ENCODE measurements at places on chromosomes 16 and 17.

GRCh38 chr17:28958820-28959455, 7.6 kb upstream of the PHF12 start:
- no peak for DNase-seq

GRCh38 chr17:61338874-61339478, 60.7 kb upstream of the TBX2 start:
- no peak for DNase-seq

DNA sequence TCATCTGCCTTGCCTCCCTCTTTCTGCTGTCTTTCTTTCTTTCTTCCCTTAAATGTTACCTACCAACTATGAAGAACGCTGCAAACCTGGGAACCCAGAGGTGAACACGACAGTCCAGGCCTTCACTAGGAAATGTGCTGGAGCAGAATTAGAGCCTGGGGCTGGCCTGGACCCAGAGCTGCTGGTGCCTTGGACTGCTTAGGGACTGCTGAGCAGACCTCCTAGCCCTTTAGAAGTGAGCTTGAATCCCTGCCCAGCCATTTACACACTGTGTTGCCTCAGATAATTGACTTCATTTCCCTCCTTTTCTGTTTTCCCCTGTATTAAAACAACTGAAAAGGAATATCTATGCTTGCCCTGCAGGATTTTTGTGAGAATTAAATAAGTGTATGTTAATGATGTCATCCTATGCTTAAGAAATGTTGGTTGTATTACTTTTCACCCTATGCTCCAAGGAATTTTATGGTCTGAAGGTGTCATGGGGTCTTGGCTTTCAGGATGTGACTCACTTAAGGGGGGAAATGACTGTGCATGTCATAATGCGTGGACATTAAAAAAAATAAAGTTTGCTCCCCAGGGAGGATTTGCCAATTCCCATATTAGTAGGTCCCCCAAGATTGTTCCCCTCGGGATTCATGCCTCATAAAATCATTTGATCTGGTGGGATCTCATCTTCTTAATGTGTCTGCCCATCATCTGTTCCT, 11.5 kb downstream of the CDH13 start:
- DNase-seq: no peak

GRCh38 chr17:81354954-81355347, 40.3 kb upstream of the BAHCC1 start:
- DNase-seq: peak; percentile 43

DNA sequence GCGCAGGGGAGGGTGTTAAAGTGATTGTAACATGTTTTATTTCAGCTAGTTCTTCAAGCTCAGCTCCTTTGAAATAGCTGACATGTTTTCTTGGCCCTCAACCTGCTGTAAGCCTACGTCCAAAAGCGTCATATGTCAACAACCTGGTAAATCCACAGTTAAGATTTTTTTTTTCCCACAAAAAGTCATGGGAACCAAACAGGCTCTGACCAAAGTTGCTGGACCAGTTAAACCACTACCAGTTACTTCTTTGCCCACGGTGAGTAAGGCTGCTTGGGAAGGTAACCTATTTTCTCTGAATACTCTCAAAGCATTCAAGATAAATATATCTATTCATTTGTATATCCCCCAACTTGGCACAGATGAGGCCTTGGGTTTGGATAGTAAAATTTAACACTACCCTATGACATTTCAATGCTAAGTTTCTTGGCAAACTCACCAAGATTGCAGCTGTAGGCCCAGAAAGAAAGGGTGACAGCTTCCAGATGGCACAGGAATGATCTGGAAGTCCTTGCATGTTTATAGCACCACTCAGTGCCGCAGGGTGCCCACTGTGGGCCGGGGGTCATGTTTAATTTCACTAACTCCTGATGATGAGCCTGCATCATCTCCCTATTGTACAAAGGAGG, 166.2 kb downstream of the XYLT1 start:
- no peak for DNase-seq

- DNase-seq: no peak
Measured at GRCh38 chr17:5536866-5537650, 47.3 kb downstream of the NLRP1 start.

DNA sequence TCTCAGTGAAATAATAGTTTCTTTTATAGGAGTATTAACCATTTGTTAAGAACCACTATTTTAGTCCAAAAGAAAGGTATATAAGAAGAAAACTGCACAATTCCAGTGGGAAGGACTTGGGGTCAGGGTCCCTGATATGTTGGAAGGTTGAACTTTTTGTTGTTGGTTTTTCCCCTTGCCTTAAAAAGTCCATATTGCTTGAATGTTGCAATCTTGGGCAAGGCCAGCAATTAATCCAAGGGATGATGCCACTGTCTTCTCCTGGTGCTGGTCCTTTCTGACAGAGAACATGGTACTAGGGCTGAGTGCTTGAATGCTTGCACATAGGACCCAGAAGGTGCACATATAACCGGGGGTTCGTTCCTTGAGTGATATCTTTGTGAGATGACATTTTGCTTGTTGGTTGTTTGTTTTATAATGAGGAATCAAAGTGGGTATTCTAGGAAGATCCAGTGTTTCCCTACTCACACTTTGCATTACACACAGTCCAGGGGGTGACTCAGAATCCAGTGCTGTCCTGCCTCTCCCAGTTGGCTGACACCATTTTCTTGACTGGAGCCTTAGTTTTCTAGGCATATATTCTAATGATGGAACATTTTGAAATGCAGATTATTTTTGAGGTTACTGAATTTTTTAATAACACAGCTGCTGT, 54.9 kb downstream of the SIAH1 start:
- DNase-seq: no peak

DNA sequence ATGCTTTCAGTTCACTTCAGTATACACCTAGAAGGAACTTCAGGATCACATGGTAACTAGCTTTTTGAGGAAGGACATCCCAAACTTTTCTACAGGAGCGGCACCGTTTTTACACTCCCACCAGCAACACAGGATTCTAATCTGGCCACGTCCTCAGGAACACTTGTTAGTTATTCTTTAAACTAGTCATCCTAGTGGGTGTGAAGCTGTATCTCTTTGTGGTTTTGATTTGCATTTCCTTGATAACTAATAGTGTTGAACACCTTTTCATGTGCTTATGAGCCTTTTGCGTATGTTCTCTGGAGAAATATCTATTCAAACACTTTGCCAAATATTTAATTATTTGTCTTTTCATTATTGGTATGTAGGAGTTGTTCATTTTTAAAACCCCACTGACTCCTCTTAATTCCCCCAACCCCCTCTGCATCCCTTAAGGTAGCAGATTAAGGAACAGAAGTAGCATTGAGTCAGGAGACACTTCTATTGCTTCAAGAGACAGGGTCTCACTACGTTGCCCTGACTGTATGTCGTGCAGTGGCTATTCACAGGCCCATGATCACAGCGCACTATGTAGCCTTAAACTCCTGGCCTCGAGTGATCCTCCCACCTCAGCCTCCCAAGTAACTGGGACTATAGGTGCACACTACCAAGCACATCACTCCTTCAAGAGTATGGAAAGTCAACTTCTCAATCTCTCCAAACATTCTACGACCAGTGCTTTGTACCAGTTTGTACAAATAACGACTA, 25.4 kb downstream of the YWHAE start:
- DNase-seq: no peak

GRCh38 chr16:88389621-88390160, 6.9 kb downstream of the ZNF469 start:
- DNase-seq: no peak

GRCh38 chr17:49029801-49030200, 32.6 kb downstream of the IGF2BP1 start:
- DNase-seq: no peak

DNA sequence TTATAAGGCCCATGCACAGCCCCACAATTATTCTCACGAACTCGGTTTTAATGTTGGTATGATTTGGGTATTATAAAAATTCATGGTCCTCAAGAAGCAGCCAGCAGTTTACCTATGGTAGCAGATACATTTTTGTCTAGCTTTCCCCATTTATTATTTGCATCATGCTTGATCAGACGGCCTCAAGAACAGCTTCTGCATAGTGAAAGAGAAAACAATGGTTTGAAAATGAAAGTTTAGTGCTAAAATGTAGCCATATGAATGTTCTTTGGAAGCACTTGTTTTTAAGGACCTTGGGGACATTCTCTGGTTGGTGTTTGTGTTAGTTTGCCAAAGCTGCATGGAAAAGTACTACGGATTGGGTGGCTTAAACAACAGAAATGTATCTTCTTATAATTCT, 72.4 kb upstream of the CPHXL start:
- no peak for DNase-seq

- DNase-seq: no peak
Measured at GRCh38 chr16:11681976-11682654, 13.9 kb downstream of the SNN start.

GRCh38 chr16:79981814-79982213, 381.3 kb upstream of the MAF start:
- DNase-seq: no peak

DNA sequence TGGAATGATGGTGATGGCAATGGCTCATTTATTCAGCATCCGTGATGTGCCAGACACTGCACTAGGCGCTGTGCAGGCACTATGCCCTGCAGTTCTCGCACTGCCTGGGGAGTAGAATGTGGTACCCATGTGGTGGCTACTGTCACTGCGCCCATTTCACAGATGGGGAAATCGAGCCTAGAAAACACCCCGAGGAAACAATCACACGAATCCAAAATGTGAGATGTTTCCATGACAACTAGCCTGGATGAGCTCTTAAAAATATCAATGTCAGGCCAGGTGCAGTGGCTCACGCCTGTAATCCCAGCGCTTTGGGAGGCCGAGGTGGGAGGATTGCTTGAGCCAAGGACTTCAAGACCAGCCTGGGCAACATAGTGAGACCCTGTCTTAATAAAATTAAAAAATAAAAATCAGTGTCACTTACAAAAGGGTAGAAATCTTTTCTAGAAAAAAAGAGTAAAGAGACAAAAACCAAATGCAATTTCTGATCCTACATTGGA, 57.9 kb upstream of the TNRC6A start:
- DNase-seq: no peak

- no peak for DNase-seq
Measured at GRCh38 chr16:10076037-10076436, 106.2 kb downstream of the GRIN2A start.

DNA sequence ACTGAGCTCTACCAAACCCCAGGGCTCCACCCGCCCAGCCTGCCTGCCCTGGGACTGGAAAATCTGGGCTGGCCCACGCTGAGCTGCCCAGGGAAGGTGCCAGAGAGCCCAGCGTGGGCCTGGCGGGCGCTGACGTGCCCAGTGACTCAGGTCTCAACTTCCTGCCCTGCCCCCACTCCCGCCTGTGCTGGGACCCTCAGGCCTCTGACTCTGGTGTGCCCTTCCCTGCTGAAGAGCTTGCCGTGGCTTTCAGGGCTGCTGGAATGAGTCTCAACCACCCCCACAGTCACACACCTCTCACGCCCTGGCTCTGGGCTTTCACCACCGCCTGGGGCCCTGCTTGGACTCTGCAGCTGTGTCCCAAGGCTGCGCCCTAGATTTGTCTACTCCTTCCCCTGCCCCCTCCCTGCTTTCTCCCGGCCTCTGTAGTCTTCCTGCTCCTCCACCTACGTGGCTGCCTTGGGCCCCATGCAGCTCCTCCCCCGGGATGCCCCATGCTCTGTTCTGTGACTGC, 10.4 kb downstream of the LLGL1 start:
- no peak for DNase-seq

DNA sequence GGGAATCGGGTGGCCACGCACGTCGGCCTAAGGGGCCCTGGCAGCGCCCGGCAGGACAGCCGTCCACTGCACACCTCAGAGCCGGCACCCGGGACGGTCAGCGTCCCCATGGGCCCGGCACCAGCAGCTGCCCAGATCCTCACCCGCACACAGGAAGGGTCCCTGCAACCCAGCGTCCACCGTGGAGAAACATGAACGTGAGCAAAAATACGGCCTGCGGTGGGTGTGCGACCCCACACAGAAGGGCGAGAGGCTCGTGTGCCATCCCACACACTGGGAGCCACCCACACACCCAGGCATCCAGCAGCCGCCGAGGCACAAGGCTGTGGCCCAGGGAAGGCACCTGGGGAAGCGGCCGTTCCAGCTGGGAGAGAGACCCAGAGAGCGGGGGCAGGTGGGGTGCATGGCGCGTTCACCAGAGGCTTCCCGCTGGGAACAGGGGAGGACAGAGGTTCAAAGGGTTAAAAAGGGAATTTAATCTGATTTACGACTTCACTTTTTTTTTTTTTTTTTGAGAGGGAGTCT, 6.4 kb downstream of the PIEZO1 start:
- no peak for DNase-seq

GRCh38 chr17:42117397-42118125, 3.6 kb downstream of the KAT2A start:
- DNase-seq: no peak

- DNase-seq: peak; percentile 24
Measured at GRCh38 chr17:45431531-45432404, 902 bp downstream of the ARHGAP27 start.

DNA sequence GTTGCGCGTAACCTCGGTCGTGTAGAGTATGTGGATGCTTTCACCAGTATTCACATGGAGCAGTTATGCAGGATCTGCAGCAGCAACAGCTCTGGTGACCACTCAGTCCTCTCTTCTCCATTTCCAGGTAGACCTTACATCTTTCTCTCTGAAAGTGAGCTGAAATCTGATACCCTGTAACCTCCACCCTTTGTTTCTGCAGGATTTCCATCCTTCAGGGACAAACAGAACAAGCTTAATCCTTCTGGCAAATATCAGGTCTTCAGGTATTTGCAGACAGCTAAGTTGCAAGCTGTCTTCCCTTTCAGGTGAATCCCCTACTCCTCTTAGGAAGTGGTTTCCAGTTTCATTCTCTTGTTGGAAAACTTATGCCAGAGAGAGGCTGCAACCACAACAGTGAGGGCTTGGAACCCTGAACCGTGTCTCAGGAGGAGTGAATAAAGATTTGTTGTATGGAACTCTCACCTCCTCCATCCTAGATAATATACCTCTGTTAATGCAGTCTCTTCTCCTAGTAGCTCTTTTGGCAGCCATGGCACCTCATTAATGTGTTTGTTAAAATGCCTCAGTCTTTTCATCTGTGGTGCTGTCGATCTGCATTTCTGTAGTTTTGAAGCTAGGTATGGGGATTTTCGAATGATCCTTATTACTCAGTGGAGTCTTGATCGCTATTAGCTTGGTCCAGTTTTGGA, 172.5 kb downstream of the PRKCA start:
- DNase-seq: no peak

GRCh38 chr16:81816351-81816750, 37.3 kb downstream of the PLCG2 start:
- DNase-seq: no peak

DNA sequence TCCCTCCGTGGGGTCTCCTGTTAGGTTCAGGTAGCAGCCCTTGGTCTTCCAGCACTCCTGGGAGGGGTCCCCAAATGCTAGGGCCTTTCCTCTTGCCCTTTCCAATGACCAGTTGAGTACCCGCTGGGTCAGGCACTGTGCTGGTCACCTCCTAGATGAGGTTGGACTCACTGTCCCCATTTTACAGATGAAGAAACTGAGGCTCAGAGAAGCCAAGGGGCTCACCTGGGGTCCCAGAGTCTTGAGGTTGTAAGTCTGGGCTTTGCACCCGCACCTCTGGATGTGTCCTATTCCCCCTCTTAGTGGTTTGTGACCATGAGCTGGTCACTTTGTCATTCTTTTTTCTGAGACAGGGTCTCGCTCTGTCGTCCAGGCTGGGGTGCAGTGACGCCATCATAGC, 1.4 kb upstream of the CASKIN1 start:
- DNase-seq: no peak

- DNase-seq: no peak
Measured at GRCh38 chr16:13856398-13856797, 63.6 kb upstream of the ERCC4 start.
